ENCODE measurements at places on chromosomes 1 and 21. TPM values are rescaled to one million over a fixed set of nuclear protein-coding genes. Genes with fewer than 3 reads are reported as not detected.

The SYPL2 gene
- total RNA-seq, result 0.22 TPM

The INAVA gene
- under 0.01 TPM for total RNA-seq

The RGS16 gene
- total RNA-seq, result 17.2 TPM

The DHRS3 gene
- total RNA-seq, result 110 TPM

The SLC45A1 gene
- 0.86 TPM for total RNA-seq

The ESPN gene
- under 0.01 TPM for total RNA-seq

The HAO2 gene
- total RNA-seq, result not detected

The CASQ1 gene
- 0.32 TPM for total RNA-seq

The EPHB2 gene
- total RNA-seq, result 1.3 TPM

The PPIAL4G gene
- total RNA-seq, result under 0.01 TPM

The PCAT6 gene
- total RNA-seq, result 0.52 TPM

The LAD1 gene
- not detected for total RNA-seq

The OR2AK2 gene
- not detected for total RNA-seq

The LRRC53 gene
- total RNA-seq, result not detected

All from articular chondrocyte of knee joint (primary cell).